Forelimb muscle (tissue), 1 donor: ENCODE measurements at places on chromosomes 16 and 17. TPM values are rescaled to one million over a fixed set of nuclear protein-coding genes. Genes with fewer than 3 reads are reported as not detected.
A peak's percentile ranks its signal among the peaks of the same experiment; 100 is the strongest.

GRCh38 chr16:72226136-72226535, 54.2 kb upstream of the PMFBP1 start:
- DNase-seq = no peak

CA7 gene
- polyA plus RNA-seq = not detected

WFIKKN1 gene
- polyA plus RNA-seq = 0.76 TPM

SLC38A8 gene
- not detected for polyA plus RNA-seq

SULT1A4 gene
- 8.0 TPM for polyA plus RNA-seq

DNA sequence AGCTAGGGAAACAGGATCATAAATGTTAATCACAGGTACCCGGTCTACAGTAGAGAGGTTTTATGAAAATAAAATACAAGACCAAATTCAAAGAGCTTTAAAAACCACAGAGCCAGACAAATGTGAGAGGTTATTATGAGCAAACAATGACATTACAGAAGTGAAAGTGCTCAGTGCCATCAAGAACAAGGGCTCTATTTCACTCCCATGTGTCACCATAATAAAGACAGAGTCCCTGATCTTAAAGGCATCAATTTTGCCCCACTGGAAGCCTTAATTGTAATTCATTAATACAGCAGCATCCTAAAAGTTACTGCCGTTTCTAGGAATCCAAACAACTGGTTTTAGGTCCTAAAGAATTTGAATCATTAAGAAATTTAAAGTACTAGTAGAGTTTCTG, 43.7 kb upstream of the CDRT4 start:
- no peak for DNase-seq

DNA sequence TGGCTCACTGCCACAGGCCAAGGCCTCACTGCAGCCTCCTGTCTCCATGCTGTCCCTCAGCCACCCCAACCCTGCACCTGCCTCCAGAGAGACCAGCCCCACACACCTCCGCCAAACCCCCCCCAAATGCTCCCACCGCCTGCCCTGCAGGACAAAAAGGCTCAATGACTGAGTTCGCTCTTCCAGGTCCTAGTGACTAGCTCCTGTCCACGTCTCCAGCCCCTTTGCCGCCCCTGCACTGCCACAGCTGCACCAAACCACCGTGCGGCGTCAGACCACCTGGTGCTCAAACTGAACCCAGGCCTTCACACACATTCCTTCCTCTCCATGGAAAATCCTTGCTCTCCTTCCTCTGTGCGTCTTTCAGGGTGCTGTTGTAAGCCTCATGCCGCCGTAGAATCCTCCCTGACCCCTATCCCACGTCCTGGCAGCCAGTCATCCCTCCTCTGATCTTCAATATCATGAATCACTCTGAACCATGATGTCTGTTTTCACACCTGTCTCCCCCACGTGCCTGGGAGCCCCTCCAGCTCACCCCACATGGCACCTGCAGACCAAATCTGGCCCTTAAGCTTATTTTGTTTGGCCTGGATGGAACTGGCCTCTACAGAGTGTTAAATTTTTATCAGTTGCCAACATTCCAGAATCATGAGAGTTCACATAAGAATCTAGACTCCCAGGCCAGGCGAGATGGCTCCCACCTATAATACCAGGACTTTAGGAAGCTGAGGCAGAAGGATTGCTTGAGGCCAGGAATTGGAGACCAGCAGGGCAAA, 4.3 kb upstream of the GSG1L start:
- DNase-seq = no peak

DNA sequence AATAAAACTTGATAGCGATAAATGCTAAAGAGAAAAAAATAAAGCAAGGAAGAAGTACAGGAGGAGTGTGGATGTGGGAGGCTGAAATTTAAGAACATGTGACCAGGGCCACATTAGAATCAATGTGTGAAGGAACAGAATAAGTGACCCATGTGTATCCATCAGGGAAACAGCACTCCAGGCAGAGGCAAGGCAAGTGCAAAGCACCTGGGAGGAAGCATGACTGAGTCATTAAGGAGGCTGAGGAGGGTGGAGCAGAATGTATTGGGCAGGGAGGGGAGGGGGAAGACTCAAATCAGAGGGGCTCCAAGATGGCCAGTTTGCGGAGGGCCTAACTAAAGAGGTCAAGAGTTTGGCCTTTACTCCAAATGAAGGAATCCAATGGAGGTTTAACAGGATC, 8.0 kb downstream of the CDR2 start:
- DNase-seq = no peak

DNA sequence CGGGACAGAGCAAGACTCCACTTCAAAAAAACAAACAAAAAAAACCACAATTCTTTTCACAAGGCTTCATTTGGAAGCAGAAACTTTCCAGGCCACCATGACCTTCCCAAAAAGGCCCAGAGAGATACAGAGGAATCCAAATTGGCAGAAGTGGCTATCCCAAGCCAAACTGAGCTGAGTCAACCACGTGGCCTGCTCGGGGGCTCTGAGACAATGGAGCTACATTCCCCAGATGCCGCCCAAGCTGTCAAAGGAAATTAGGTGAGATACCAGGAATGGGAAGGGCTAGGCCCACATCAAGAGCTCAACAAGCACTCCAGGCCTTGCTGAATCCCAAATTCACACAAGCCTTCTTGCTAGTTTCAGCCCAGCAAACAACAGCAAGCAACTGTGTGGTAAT, 5.7 kb upstream of the EXOSC6 start:
- DNase-seq = no peak

- DNase-seq = no peak
These were observed 1.8 kb downstream of the EFNB3 start for GRCh38 chr17:7706631-7707354.

- DNase-seq = no peak
These were observed 90.9 kb upstream of the BCAR1 start for GRCh38 chr16:75342308-75342811.

KRTAP4-4 gene
- polyA plus RNA-seq = not detected

- DNase-seq = no peak
These were observed 34.6 kb downstream of the PRMT7 start for GRCh38 chr16:68345351-68345810.

SPATA22 gene
- polyA plus RNA-seq = 0.46 TPM

DNA sequence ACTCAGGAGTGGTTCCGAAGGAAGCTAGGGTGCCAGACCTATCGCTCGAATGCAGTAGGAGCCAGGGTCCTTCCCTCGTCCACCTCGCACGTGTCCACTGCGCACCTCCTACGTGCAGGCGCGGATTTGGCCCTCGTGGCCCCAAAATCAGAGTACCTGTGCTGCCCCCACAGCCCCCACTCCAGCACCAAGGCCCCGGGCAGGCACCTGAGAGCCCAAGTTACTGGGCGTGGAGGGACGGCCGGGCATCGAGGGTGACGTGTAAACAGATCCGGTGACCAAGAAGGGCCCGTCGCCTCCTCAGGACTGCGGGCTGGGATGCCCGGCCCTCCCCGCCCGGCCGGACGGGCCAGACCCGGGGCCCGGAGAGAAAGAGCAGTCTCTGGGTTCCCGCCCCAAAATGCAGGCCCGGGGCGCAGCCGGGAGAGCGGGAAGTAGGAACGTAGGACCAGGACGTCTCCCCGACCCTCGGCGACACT, 492 bp downstream of the SLC25A39 start:
- no peak for DNase-seq

CUEDC1 gene
- 48.8 TPM for polyA plus RNA-seq

- no peak for DNase-seq
These were observed 108.8 kb downstream of the ARHGAP44 start for GRCh38 chr17:12898110-12898509.

TBX6 gene
- 0.77 TPM for polyA plus RNA-seq

GRCh38 chr17:73582359-73582758, 61.9 kb downstream of the SDK2 start:
- DNase-seq = no peak

GRCh38 chr17:67449065-67449464, 72.0 kb downstream of the PITPNC1 start:
- no peak for DNase-seq

SLC6A4 gene
- 0.11 TPM for polyA plus RNA-seq

FOXL1 gene
- polyA plus RNA-seq = 0.24 TPM

AGRP gene
- polyA plus RNA-seq = not detected

DNA sequence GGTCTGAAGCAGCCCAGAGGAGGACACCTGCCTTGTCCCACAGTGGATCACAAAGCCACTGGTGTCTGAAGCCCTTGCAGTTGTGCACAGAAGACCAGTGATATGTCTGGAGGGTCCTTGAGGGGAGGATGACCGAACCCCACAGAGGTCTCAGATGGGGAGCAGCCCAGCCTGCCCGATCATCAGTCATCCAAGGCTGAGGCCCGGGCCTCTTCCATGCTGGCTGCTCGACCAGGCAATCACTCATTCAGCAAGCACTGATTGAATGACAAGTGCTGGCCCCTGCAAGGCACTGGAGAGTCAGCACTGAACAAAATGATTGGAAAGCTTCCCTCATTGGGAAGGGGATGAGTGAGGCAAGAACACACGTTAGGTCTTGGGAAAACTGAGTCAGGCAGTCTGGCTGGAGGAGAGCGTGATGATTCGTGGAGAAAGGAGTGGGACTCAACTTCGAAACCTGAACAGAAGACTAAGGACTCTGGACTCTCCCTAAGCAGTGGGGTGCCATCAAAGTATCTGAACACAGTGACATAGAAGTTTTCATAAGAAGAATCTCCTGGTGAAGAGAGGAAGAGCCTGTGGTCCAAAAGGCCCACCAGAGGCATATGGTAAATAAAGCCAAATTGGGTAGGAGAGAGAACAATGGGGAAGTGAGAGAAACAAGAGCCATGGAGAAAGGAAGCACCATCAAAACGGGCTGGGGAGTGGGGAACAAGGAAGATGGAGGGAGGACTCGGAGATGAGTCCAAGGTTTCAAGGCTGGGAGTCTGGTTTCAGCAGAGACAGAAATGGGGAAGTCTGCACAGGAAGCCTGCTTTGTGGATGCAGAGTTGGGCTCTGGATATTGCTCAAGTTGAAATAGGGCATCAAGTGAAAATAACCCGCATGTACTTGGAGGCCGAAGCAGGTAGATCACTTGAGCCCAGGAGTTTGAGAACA, 10.2 kb downstream of the PIK3R5 start:
- DNase-seq = no peak

GRCh38 chr16:11667824-11668622, at the start of gene SNN:
Gene SNN, plus strand, starts transcription at chr16:11668455. Its CDS starts 7,605 bp downstream, at chr16:11676060.
- peak; percentile 47 for DNase-seq

DNA sequence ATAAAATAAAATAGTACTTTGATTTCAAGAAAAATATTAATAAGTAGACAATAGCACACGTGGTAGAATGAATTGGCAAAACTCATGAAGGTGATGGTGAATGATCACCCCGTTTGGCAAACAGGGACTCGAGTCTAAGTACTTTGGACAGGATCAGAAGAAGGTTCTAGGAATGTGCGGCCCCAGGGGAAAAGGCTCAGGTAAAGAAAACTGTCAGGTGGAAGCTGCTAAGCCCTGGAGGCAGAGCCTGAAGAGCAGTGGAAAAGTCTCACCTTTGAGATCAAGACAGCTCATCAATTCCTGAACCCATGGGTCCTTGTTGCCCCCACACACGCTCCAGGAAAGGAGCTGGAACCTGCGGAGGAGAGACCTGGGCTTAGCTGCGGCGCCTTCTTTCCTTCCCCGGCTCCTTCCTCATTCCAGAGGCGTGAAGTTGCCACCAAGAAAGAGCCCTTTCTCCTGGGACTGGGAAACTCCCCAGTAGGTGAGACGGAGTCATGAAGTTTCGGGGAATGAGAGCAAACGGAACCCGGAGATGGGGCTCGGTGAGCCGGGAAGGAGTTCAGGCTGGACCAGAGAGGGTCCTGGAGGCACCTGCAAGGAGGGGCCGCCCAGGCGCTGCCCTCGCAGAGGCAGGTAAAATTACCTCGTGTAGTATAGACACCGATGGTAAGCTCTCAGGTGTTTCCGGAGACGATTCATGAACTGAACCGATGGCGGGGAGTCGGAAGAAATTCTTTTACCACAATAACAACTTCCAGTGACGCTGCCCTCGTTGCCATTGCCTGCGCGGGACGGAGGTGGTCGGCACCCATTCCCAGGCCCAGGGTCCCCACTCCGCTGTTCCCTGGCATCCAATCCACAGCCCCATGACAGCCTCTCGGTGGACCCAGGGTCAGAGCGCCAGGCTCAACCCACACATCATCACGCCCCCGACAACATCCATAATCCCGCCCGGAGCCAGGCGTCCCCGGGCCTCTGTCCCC, 1.2 kb upstream of the ZMYND15 start:
- DNase-seq = no peak

GRCh38 chr17:28057731-28058246, 15.3 kb downstream of the NLK start:
- no peak for DNase-seq

GRCh38 chr16:72875291-72876031, 172.5 kb downstream of the ZFHX3 start:
- DNase-seq = no peak

ZNF205 gene
- polyA plus RNA-seq = 13.0 TPM

OTOP2 gene
- polyA plus RNA-seq = not detected

GRCh38 chr17:7132511-7133094, 18.0 kb upstream of the ASGR2 start:
- DNase-seq = no peak

KRT12 gene
- polyA plus RNA-seq = 0.08 TPM

- no peak for DNase-seq
These were observed 21.7 kb downstream of the LRRC75A start for GRCh38 chr17:16470265-16470664.

DNA sequence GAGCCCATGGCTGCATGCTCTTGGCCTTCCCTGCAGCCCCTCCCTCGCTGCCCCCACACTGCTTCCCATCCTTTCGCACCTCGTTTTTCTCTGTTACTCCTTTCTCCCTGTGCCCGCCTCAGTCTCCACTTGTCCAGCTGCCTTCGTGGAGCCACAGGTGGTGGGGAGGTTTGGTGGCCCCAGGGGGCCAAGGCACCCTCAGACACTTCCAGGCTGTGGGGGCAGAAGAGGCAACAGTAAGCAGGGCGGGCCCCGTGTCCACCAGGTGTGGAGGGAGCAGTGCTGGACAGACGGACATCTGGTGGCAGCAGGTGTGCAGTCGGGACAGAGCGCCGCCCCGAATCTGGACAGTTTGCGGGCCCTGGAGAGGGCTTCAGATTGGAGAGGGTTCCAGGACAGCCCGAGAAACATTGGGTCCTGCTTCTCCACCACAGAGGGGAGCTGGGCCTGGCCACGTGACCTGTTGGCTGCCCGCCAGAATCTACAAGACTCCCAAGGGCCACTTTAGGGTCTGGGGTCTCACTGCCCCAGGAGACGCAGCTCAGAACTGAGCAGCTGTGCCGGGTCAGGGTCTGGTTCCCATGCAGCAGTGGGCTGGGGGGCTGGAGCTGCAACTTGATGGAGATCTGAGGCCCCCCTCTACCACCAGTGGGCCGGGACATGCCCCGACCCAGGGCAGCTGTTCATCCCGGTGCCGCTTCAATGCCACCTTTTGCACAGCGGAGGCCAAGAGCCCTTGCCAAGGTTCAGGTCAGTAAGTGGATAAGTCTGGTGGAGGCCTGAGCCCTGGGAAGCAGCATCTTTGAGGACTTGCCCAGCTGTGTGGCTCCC, 22.8 kb downstream of the BAHCC1 start:
- DNase-seq = no peak

- peak; percentile 60 for DNase-seq
These were observed 30.6 kb downstream of the TNFRSF13B start for GRCh38 chr17:16941072-16942036.
